ENCODE measurements at places on chromosomes 12 and 14. TPM values are rescaled to one million over a fixed set of nuclear protein-coding genes. Genes with fewer than 3 reads are reported as not detected.

DNA sequence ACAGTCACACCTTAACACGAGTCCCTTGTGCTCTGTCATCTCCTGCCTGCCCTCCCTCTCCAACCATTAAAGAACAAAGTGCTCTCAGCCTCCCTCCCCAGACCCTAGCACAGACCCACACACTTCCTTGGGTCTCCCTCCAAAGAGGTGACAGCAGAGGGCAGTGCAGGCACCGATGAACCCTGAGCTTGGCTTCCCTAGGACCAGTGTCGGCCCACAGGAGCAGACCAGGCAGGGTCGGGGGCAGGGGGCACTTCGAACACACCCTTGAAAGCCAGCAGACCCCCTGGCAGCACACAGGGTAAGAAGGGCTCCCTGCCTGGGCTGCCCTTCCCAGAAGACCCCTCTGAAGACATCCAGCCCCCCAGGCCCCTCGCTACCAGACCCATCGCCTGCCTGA lies 7.0 kb downstream of the CDK2AP1 start:
- no peak for DNase-seq

DNA sequence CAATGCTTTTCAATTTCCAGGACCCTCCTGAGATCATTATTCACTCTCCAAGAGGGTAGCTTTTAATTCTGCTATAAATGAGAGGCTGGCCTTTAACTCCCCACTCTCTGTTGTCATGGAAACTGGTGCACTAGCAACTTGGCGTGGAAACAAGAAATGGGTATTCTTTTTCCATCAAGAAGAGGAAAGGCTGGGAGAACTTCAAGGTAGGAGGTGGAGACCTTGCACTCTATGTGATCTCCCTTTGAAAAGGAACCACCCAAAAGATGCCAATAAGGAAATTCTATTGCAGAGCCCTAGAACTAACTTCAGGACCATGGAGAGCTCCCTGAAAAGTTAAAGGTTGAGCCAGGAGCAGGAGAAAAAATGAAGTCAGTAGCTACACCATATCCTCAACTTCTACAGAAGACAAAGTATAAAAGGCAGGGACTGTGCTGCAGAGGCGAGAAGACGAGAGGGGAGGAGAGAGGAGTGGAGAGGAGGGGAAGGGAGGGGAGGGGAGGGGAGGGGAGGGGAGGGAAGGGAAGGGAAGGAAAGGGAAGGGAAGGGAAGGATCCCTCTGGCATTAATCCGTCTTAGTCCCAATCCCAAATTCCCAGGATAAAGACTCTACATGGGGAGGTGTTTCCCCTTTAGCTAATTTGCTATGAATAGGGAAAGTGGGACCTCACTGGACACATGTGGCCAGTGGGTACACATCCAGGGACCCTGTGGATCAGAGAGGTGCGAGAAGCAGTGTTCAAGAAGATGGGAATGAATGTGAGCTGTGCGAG lies 46.7 kb upstream of the FICD start:
- peak; percentile 21 for DNase-seq

GRCh38 chr12:57166971-57167371 lies 19.6 kb upstream of the LRP1-AS start:
- DNase-seq = no peak

- DNase-seq = no peak
Measured at GRCh38 chr12:130026608-130027176, 122.9 kb upstream of the TMEM132D start.

DNA sequence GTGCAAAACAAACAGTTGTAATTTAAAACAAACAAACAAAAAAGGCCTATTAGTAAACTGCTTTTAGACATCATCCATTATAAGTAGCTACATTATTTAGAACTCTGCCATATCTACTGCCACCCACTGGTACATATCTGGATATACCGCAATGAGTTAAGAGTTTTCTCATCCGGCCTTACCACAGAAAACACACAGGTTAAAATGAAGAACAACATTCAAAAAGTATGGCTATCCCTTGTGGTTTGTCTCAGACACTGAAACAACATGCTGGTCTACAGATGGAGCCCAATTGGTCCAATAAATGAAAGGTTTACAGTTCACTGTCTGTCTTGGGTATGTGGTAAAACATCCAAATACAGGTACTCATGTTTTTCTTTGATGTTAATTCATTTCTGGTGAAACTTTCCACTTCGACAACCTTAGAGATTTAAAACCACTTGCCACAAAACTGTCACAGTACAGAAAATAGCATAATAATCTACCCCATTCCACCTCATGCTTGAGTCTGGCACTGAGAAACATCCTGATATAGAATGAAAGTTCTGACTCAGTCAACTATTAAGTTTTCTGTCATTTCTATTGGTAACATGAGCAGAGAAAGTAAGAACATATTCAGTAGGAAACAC lies 354.3 kb downstream of the CEP128 start:
- DNase-seq = no peak

GRCh38 chr12:75611041-75611440 lies 99.6 kb upstream of the KRR1 start:
- no peak for DNase-seq

DNA sequence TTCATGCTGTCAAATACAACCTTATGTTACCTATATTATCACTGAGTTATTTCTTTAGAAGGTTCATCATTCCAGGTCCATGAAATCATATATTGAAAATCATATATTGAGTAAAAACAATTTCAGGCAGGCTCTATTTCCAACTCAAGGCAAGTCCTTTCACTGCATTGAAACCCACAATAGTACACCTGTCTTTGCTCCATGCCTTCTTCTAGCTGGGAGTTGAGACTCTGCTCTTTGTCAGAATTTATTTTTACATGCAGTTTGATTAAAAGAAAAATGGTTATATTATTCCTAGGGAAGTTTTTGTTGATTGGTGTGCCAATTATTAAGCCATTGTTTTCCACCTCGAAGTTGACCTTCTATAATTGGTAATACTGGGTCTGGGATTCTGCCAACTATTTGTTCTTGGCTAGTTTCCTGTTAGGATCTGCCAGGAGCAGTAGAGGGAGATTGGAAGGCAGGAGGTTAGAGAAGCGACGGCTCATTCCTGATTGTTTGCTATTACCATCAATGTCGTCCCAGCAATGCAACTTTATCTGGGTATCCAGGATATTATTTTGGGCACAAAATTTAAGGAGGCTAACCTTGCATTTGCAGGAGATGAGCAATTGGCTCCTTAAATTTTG lies 79.5 kb upstream of the MIS18BP1 start:
- DNase-seq = no peak

DNA sequence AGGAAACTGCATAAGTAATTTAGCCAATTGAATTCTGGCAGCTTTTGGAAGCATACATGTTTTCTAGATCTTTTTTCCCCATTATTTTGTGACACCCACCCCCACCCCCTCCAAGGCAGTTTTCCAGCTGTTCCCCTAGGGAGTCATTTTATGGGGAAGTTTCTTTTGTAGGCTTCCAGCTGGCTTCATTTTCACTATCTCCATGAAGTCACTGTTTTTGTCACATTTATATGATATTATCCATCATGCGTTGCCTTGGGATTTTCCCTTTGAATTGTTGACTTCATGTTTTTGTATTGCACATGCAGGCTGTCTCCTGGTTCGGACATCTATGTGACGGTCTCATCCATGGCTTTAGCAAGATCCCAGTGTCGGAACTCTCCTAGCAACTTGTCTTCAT lies 233.6 kb upstream of the RGS6 start:
- DNase-seq = no peak

DNA sequence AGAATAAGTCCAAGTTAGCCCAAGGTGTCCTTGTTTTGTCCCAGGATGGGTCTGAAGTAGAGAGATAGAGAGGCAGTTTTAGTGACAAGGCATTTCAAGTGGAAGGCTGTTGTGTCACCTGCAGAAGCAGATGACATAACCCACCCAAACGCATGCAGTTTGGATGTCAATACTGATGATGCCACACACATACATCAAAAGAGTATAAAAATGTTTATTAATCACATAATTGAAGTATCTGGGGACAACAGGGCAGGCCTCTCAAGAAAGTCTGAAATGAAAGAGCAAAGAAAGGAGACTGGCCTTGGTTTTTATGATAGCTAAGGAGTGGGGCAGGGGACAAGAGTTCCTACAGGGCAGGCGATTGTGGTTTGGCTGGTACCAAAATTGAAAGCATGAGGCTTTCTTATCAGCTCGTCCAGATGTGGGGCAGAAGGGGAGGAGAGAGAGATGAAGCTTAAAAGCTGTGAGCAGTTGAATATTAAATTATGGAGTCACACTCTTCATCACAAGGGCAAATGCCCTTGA lies 78.4 kb upstream of the TSPAN8 start:
- no peak for DNase-seq

- DNase-seq = no peak
Measured at GRCh38 chr14:65637780-65638179, 225.2 kb downstream of the FUT8 start.

GRCh38 chr14:31990926-31991572 lies 86.1 kb upstream of the ARHGAP5 start:
- no peak for DNase-seq

GRCh38 chr12:24255920-24256665 lies 306.6 kb upstream of the SOX5 start:
- no peak for DNase-seq

DNA sequence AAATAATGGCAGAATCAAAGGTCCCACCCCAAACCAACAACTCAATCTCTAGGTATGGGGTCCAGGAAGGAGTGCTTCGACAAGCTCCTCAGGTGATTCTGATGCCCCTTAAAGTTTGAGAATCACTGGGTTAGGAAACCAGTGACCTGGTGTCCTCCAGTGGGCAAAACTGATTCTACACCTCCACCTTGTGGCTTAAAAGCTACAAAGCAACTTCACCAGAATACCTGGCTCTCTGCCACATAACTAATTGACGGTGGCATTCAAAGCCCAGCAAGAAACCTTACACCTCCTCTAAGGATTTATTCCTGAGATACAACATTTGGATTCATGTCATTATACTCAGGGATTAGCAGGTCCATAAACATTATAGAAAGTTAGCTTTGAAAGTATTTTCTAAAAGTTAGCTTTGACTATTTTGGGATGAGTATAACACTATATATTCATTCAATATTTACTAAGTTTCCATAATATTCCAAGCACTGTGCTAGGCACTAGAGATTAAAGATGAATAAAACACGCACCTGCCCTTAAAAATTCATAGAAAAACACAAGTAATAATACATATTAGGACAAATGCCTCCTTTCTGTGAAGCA lies 45.4 kb downstream of the DCAF5 start:
- no peak for DNase-seq

DNA sequence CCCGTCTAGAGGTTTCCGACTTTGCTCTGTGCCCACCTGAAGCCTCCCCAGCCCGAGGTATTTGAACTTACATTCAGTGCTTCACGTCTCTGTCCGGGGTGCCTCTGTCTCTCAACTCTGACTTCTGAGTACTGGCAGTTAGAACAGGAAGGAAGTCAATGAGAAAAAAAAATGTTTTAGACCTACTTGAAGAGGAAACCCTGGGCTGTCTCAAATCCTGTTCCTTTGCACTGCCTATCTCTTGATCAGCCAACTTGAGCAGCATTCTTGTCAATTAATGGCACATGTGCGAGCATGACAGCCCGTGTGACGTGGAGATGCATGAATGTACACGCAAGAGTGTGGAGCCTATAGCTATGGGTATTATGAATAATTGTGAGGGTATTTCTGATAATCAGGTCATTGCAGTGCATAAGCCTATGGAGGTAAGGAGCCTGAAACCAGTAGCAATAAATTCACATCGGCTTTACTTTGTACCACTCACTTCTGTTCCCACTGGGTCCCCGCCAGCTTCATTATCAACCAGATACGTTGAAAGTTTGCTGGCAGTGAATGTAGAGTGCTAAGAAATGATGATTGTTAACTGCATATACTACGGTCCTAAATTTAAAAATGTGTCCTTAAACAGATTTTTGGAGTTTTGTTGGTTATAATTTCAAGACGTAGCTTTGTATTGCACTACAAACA lies at the start of gene ARHGDIB:
ARHGDIB (minus strand) TSS at position 136 of the 687 bp plus-strand sequence. CDS start 10,889 bp downstream, outside the sequence.
- no peak for DNase-seq

DNA sequence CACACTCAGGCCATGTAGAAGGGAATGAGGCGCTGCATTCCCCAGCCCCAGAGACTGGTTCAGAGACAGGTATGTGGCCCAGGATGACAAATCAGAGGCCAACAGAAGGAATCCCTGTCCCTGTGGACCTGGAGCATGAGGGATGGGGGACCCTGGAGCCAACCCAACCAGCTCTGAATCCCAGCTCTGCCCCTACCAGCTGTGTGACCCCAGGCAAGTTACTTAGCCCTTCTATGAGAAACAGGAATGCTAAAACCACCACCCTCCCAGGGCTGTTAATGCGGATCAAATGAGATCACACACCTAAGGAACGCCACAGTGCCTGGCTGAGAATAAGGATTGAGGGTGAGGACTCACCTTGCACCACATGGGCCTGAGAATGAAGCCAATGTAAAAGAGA lies 15.6 kb downstream of the ITPK1 start:
- DNase-seq = no peak

DNA sequence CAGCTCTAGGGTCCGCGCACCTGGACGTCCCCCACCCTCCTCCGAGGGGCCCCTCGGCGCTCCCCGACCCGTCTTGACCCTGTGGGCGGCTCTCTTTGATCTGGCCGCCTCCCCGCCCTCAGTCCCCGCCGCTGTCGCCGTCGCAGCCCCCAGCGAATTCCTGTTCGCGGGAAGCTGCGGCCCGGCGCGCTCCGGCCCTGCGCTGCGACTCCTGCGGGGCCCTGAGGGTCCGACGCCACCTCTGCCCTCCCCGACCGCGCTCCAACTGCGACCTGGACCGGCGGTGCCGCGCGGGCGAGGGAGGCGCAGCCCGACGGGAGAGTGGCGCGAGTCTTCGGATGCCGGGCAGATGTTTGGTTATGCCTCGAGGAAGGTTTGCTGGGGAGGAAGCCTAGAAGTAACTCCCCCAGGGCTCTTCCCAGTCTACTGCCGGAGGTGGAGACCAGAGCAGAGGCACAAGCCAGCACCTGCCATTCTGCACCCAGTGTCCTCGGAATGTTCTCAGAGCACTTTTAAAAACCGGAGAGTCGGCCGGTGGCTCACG lies 440 bp upstream of the ISM2 start:
- peak; percentile 36 for DNase-seq

DNA sequence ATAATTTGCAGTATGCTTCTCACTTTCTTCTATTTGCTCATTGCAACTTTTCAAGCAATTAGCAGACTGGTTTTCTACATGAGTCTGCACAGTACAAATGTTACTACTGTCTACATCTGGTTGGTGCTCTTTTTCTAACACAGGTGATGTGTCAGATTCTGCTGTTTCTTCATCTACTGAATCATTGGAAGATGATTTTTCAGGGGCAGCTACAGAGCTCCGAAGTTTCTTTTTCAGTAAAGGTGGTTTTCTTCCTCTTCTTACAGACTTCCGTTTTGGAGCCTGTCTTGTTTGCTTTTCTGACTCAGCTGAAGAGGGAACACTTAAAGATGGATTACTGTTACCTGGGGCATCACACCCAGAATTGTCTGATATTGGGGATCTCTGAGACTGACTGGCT lies 62.1 kb downstream of the SCAF11 start:
- DNase-seq = no peak

Gene KRT79
- total RNA-seq = not detected

Gene SLCO1B1
- not detected for total RNA-seq

Gene AKAP3
- total RNA-seq = 4.1 TPM

Gene RERGL
- 2.0 TPM for total RNA-seq

Gene AMIGO2
- total RNA-seq = 21.2 TPM

Gene NPFF
- total RNA-seq = not detected

Gene SPIC
- not detected for total RNA-seq

Gene KRT6A
- total RNA-seq = not detected

Gene KRT6C
- total RNA-seq = not detected

Gene MYF6
- total RNA-seq = 1.6 TPM

Gene SDSL
- total RNA-seq = 0.82 TPM

Gene TMEM132D
- 4.1 TPM for total RNA-seq

Gene ACSM4
- total RNA-seq = not detected

Gene VPS33A
- total RNA-seq = 28.9 TPM
